Hindlimb muscle (tissue), 1 donor: ENCODE measurements at places on chromosomes 1 and 21. TPM values are rescaled to one million over a fixed set of nuclear protein-coding genes. Genes with fewer than 3 reads are reported as not detected.

ERMAP gene
- polyA plus RNA-seq = 8.2 TPM

GBP5 gene
- 0.34 TPM for polyA plus RNA-seq

DMRTA2 gene
- 0.32 TPM for polyA plus RNA-seq

LORICRIN gene
- polyA plus RNA-seq = not detected

SYT14 gene
- 1.7 TPM for polyA plus RNA-seq

ZFP69B gene
- polyA plus RNA-seq = 2.7 TPM

LAPTM5 gene
- polyA plus RNA-seq = 26.3 TPM

SERBP1 gene
- 437 TPM for polyA plus RNA-seq

CADM3 gene
- 0.92 TPM for polyA plus RNA-seq

WRAP73 gene
- polyA plus RNA-seq = 16.1 TPM

ADAMTS5 gene
- 14.9 TPM for polyA plus RNA-seq

FMOD gene
- polyA plus RNA-seq = 54.8 TPM

ZNF593OS gene
- polyA plus RNA-seq = 2.3 TPM

AADACL4 gene
- 0.13 TPM for polyA plus RNA-seq

HAO2 gene
- polyA plus RNA-seq = not detected

FLG gene
- polyA plus RNA-seq = 1.1 TPM

NID1 gene
- polyA plus RNA-seq = 239 TPM
